ENCODE measurements at places on chromosomes 12 and 14. TPM values are rescaled to one million over a fixed set of nuclear protein-coding genes. Genes with fewer than 3 reads are reported as not detected.

Gene AQP2
- not detected for total RNA-seq

Gene RAB2B
- total RNA-seq = 16.0 TPM

Gene KCNA5
- 0.18 TPM for total RNA-seq

Gene LARP4
- 50.3 TPM for total RNA-seq

Gene BMP4
- total RNA-seq = 6.4 TPM

Gene TMEM119
- total RNA-seq = 3.6 TPM

Gene RABGGTA
- total RNA-seq = 35.0 TPM

Gene TMEM179
- total RNA-seq = 1.7 TPM

Gene NINJ2
- total RNA-seq = 5.5 TPM

Gene ASCL1
- 0.12 TPM for total RNA-seq

Gene NGB
- total RNA-seq = not detected

Gene VRTN
- not detected for total RNA-seq

Gene LTBP2
- total RNA-seq = 2.8 TPM

Gene RNU7-1
- total RNA-seq = not detected

All from left colon (tissue), 2 donors.